Activated CD4-positive, alpha-beta T cell treated with anti-CD3 and anti-CD28 coated beads, Interleukin-2, amount 50 U/mL, for 24 hours (primary cell): ENCODE measurements at places on chromosomes 13 and 19.

DNA sequence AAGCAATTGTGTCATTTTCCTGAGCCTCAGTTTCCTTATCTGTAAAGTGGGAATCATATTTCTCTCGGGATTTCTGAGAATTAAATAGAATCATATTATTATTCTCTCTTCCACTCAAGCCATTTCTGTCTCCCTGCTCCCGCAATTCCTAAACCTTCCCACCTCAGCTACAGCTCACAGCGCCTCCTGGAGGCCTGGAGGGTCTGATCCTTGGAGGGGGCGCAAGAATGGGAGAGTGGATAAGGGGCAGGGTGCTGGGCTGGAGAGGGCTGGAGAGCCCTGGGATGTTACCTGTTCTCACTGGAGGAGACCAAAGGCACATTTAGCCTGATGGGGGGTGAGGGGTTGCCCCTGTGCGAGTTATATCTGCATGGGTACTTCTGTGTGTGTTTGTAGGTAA lies 31.1 kb upstream of the CYP2S1 start:
- DNase-seq = no peak

GRCh38 chr19:44822177-44822576 lies 13.3 kb downstream of the BCAM start:
- DNase-seq = no peak

DNA sequence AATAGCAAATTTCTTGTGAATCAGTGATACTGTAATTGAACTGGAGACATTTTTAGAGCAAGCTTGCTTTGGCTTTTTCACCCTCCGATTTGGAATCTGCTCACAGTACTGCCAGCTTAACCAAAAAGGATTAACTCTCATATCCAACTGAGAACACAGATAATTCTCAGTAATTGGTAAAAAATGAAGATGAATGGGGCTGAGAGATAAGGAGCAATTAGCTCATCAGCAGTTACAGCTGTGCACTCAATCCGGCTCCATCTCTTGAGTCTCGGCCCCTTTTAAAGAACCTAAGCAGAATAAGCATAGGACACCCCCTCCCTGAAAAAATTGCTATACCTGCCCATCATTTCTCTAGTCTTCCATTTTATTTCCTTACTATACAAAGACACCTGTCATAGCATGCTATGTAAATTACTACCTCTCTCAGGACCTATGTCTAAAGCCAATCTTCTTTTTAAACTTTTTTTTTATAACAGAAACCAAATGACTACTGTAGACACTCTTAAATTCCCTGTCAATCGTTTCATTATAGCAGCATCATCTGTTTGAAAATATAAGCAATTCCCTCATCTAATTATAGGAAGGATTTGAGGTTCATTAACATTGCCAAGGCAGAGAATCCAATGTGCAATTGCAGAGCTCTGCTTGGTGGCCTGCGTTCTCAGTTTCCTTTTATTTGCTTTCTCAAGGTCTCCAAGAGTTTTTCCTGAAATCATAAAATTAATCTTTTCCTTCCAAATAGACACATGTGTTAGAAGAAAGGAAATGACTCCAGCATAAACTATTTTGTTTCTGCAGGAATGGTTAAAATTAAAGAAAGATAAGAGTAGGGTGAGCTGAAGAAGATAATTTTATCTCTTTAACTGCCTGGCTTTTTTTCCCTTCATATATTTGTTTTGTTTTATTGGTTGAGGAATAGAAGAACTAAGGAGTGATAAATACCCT lies 242.1 kb downstream of the DACH1 start:
- no peak for DNase-seq

GRCh38 chr13:26707122-26708006 lies 53.2 kb downstream of the GPR12 start:
- DNase-seq = peak; percentile 17

DNA sequence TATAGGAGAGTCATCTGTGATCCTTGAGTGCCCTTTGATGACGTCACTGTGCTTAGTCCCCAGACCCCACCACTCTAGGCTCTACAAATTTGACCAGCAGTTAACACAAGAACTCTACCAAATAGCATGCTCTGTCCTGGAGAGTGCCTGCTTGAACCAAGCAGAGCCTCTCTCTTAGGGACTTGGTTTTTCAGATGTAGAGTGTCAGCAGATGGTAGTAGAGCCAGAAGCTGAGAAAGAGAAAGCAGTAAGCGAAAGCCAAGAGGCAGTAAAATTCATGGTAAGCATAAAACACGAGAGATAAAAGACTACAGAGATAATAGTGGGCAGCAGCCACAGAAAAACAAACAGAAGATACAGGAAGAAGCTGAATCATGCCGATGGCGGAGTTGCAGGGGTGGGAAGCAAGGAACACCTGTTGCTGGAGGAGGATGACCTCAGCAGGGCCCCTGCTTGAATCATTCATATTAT lies 193.3 kb downstream of the SLC7A1 start:
- DNase-seq = no peak

GRCh38 chr13:70723732-70724131 lies 615.5 kb upstream of the KLHL1 start:
- no peak for DNase-seq

DNA sequence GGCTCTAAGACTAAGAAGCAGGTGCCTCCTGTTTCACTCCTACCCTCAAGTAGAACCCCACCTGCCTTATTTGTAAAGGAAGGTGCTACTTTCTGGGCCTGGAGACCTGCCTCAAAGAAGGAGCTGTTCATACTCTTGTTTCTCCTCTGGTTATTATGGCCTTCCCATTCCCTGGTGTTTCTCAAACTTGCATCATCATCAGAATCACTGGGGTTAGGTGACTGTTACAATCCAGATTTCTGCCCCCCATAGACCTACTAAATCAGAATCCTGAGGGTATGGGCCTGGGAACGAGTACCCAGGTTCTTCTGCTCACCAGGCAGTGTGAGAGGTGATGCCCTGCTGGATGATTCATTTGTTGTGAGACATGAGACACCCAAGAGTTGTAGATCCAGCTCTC lies 18.4 kb downstream of the SAMD4B start:
- no peak for DNase-seq

DNA sequence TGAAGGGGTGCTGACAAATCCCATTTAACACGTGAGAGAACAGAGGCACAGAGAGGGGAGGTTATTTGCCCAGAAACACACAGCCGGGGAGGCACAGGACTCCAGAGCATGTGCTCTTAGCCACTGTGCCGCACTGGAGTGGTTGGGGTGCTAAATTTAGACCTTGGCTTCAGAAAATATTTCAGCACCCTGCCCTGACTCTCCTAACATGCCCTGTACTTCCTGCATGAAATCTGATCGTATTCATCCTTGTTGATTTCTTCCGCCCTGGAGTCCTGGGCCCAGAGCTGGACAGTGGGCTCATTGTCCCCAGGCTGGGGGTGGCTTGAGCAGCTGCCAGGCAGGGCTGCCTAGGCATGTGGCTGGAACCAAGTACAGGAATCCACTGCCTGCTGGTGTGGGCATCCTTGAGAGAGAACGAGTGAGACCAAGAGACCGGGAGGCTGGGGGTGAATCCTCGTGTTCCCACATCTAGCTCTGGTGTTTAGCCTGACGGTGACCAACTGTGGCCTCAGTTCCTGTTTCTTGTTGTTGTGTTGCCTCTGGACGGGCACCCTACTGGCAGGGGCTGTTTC lies 5.3 kb downstream of the SLC27A1 start:
- DNase-seq = no peak

GRCh38 chr19:51514866-51515481 lies 13.4 kb upstream of the SIGLEC12 start:
- peak; percentile 46 for DNase-seq

DNA sequence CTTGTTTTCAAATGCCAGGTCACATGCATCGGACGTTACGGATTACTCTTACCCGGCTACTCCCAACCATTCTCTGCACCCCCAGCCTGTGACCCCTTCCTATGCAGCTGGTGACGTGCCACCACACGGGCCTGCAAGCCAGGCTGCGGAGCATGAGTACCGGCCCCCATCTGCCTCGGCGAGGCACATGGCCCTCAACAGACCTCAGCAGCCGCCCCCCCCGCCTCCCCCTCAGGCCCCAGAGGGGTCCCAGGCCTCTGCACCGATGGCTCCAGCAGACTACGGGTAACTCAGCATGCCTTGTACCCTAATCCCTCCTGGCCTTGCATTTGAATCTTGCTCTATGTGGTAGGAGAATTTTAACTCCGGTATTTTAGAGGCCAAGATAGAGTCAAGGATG lies 79.5 kb downstream of the GPR12 start:
- DNase-seq = no peak

DNA sequence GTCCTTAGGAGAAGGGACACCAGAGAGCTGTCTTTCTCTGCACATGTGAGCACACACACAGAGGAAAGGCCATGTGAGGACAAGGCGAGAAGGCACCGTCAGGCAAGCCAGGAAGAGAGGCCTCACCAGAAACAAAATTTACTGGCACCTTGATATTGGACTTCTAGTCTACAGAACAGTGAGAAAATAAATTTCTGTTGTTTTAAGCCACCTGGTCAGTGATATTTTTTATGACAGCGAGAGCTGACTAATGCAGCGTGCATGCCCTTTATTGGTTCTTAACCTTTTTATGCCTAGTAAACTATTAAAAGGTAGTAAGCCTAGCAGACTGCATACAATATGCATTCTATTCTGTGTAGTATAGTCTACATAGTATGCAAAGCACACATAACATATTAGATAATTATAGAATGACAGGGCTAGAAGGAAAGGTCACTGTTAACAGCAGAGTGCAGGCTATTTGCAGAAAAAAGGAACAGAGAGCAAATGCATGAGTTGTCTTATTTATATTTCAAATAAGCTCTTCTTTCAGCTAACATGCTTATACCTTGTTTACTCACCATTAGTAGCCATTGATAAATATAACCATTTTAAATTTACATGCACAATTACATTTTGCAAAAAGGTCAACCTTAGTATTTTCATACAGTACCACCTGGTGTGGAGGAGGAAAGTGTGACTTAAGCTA lies 25.2 kb upstream of the KATNAL1 start:
- DNase-seq = no peak

DNA sequence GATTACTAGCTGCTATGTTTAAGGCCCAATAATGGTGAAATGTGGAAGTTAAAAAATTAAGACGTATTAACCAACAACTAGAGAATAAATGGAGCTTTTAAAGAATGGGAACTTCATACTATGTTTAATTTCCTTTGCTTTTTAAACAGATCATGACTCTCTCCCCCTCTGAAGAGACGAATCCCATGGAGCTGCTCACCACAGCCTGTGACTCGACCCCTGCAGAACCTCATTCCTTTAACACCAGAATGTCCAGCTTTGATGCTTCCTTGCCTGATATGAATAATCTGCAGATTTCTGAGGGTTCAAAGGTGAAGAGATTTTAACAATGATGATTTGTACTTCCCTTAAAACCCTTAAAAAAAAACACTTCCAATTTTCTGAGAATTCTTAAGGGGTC lies 53.0 kb downstream of the ZAR1L start:
- DNase-seq = no peak
